Heart left ventricle (tissue), 16 donors: ENCODE measurements at places on chromosomes 6 and 20. TPM values are rescaled to one million over a fixed set of nuclear protein-coding genes. Genes with fewer than 3 reads are reported as not detected.

DNA sequence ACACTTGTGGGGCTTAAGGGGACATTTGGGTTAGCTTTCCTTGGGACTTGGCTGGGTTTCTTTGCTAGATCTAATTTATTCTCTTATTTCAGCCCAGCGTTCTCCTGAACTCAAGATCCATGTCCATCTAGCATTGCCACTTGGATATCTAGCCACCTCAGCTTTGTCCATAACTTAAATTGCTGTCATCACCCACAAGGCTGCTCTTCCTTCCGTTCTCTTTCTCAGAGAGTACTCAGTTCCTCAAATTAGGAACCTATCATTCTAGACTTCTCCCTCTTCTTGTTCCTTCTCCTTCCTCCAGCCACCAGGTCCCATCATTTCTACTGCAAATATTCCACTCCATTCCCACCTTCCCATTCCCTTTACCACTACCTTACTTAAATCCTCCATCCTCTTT is 4.3 kb downstream of the SMIM26 start:
- no peak for DNase-seq

DNA sequence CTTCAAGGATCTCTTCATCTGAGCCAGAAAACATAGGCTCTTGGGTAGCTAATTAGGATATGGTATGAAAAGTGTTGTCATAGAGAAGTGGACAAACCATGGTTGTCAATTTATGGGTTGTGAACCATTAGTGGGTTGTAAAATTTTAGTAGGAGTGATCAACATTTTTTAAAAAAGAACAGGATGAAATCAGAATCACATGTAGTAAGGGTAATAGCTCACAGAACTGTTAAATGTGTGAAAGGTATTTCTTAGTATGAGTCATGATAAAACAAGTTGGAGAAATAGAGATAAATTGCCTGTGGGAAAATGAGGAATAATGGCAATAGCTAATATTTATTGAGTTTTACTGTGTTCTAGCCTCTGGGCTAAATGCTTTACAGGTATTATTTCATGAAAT is 113.4 kb downstream of the MAP3K4 start:
- no peak for DNase-seq

- DNase-seq: no peak
Measured at GRCh38 chr6:31293343-31293742, 21.5 kb upstream of the HLA-C start.

DNA sequence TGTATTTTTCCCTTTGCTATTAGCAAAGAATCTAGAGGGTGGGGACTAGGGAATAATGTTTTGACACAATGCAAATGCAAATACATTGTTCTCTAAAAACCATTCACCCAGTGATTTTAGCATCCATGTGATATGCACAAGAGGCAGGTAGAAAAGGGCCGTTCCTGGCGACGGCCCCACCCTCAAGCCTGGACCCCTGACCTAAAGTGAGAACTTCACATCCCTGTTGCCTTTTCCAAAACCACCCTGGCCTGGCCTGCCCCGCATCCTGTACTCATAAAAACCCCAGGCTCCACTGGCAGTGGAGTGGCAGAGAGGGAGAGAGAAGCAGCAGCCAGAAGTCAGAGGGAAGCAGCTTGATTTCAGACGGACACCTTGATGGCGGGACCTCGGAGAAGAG is 48.5 kb downstream of the MAP1LC3A start:
- no peak for DNase-seq

The EDN1 gene
- 3.2 TPM for total RNA-seq

DNA sequence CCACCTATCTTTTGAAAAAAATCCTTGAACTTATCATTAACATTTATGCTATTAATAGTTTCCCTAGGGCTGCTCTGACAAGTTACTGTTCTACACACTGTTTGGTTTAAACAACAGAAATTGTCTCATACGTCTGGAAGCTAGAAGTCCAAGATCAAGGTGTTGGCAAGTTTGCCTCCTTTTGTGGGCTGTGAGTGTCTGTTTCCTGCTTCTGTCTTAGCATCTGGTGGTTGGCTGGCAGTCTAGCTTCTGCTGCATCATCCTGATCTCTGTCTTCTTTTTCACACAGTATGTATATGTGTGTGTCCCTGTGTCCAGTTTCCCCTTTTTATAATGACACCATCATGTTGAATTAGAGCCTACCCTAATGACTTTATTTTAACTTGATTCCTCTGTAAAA is 154.8 kb downstream of the RPS12 start:
- DNase-seq: no peak
